ENCODE measurements at places on chromosomes 6 and 20.

DNA sequence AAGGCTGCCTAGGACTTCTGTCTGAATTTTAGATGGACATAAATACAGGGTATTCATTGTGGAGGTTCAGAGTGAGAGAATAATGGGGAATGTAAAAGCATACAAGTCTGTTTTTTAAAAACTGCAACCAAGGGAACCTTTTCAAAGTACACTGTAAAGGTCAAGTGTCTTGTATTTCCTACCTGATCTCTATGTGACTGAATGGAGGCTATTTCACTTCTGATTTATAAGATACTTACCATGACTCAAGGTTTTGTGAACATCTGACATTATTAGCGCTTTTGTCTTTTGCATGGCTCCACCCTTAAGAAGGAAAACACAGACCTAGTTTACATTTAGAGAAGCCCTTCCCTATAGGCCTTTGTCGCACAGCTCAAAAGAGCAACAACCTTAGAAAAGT is 126.5 kb downstream of the ZFAND3 start:
- no peak overlapping the region for H3K4me3 ChIP-seq
- H3K27ac ChIP-seq: no peak overlapping the region
- no peaks in the 10 kb centered on the region for H3K4me1 ChIP-seq
- DNase-seq: no peak
- no peaks in the 10 kb centered on the region for H3K27me3 ChIP-seq
- no peaks in the 10 kb centered on the region for H3K36me3 ChIP-seq

DNA sequence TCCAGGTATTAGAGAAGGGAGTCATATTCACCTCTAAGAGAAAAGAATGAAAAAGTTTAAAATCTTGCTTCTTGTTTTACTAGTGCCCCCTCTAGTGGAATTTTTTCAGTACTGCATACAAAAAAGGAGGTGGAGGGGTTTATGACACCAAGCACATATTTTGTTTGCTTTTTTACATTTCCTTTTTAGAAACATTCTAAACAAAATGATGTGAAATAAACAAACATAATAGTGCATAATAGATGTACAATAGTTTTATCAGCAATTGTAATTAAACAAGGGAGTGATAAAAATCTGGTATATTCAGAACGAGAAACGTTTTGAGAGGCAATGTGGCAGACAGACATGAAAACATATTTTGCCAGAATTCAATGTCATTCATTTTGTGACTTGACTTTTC is 111.0 kb upstream of the TFAP2D start:
- H3K36me3 ChIP-seq: no peaks in the 10 kb centered on the region
- no peak for DNase-seq
- H3K27me3 ChIP-seq: no peaks in the 10 kb centered on the region
- H3K4me3 ChIP-seq: no peak overlapping the region

DNA sequence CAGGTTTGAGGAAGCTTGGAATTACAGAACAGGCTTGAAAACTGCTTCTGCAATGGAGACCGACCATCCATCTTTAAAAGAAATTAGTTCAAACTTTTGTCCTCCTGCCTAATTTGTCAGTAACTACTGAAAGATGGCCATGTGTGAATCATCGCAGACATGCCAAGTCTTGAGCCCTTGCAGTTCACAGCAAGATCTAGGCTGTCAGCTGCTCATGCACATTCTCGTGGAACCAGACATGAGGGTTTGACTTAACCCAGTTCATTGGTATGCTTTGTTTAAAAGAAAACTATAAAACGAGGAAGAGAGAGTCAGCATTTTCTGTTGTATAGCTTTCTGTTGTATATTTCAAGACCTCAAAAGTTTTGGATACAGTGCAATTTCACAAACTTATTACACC is 74.0 kb upstream of the SAMD5 start:
- no peak for DNase-seq
- no peaks in the 10 kb centered on the region for H3K27me3 ChIP-seq
- H3K27ac ChIP-seq: no peak overlapping the region
- H3K4me3 ChIP-seq: no peak overlapping the region
- no peaks in the 10 kb centered on the region for H3K36me3 ChIP-seq

GRCh38 chr6:154974485-154975149 is 20.5 kb upstream of the TIAM2 start:
- no peaks in the 10 kb centered on the region for H3K27me3 ChIP-seq
- no peak for DNase-seq
- H3K27ac ChIP-seq: no peak overlapping the region
- no peaks in the 10 kb centered on the region for H3K36me3 ChIP-seq
- no peak overlapping the region for H3K4me3 ChIP-seq
- no peaks in the 10 kb centered on the region for H3K4me1 ChIP-seq

DNA sequence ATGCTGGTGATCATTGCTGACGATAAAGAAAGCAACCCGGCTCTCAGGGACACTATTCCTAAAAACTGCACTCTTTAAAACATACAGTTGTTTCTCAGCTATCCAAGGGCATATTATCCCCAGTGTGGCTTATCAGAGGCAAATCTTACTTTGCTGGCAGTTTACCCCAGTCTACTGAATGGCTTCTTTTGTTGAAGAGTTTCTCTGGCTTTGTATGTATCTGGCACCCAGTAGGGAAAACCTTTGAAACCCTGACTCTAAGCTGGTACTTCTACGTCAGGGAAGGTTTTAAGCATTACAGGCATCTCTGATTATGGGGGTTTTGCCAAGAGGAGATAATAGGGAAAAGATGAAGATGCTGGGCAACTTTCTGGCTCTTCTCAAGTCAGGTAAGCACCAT is 637.6 kb upstream of the CHD6 start:
- DNase-seq: no peak
- no peaks in the 10 kb centered on the region for H3K36me3 ChIP-seq
- peaks cover 23% of the 10 kb centered on the region for H3K27me3 ChIP-seq
- H3K27ac ChIP-seq: no peak overlapping the region
- H3K4me1 ChIP-seq: no peaks in the 10 kb centered on the region

DNA sequence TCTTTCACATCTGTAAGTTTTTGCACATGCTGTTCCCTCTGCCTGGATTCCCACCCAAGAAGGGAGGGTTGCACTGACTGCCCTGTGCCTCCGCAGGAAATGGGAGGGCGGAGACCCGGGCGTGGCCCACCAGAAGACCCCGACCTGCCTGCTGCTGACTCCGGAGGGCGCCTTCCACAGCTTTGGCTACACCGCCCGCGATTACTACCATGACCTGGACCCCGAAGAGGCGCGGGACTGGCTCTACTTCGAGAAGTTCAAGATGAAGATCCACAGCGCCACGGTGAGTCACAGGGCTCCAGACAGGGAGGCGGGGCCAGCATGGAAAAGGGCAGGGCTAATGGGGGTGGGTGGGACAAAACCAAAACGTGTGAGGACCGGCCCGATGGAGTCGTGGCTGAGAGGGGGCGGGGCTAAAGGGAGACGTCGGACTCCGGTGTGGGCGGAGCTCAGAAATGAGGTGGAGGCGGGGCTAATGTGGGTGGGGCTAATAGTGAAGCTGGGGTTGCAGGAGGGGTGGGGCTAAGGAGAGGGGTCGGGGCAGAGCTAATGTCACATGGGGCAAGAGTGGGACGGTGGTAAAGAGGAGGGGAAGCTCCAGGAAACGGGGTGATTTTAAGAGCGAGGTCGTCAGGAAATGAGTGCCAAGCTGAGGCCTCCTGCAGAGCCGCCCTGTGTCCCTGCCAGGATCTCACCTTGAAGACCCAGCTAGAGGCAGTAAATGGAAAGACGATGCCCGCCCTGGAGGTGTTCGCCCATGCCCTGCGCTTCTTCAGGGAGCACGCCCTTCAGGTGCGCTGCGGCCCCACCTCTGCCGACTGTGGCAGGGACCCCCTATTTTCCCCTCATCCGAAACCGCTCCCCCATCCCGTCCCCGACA is 12.6 kb downstream of the HSPA12B start:
- no peaks in the 10 kb centered on the region for H3K36me3 ChIP-seq
- no peak overlapping the region for H3K4me3 ChIP-seq
- no peaks in the 10 kb centered on the region for H3K4me1 ChIP-seq
- H3K27me3 ChIP-seq: no peaks in the 10 kb centered on the region

DNA sequence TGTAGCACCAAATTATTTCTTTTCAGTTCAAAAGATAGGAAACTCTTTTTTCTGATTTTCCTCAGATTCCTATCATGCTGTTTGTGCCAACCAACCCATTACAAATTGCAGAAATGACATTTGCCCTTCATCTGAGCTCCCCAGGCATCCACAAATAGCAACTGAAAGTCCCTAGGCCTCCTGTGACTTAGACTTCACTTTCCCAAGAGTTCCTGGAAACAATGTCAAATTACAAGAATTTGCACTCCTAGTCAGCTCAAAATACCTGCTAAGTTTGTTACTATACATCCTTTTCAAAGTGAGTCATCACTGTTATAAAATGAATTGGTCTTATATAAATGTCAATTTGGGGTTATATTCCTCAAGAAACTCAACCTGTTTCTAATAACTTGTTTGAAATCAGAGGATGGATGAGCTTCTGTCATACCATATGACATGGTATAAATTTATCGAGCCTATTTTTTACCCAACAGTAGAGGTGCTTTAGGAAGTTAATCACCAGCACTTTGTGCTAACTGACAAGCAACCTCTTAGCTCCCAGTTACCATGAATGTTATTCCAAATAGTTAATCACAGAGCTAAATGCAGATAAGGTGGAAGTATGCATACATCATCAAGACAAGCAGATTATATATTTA is 256.5 kb downstream of the HACE1 start:
- H3K27ac ChIP-seq: no peak overlapping the region
- H3K4me3 ChIP-seq: no peak overlapping the region
- no peaks in the 10 kb centered on the region for H3K36me3 ChIP-seq
- H3K27me3 ChIP-seq: no peaks in the 10 kb centered on the region

GRCh38 chr6:167115054-167115453 is 7.8 kb upstream of the CCR6 start:
- no peak for DNase-seq
- peaks cover 3% of the 10 kb centered on the region for H3K27me3 ChIP-seq
- H3K36me3 ChIP-seq: no peaks in the 10 kb centered on the region

- no peaks in the 10 kb centered on the region for H3K36me3 ChIP-seq
- no peak overlapping the region for H3K27ac ChIP-seq
- no peak for DNase-seq
- no peaks in the 10 kb centered on the region for H3K4me1 ChIP-seq
- no peaks in the 10 kb centered on the region for H3K27me3 ChIP-seq
These were observed 36.7 kb downstream of the CFAP61 start for GRCh38 chr20:20089018-20089417.

- no peaks in the 10 kb centered on the region for H3K4me1 ChIP-seq
- DNase-seq: no peak
- no peak overlapping the region for H3K27ac ChIP-seq
These were observed 868 bp downstream of the MC3R start for GRCh38 chr20:56249244-56249955.

DNA sequence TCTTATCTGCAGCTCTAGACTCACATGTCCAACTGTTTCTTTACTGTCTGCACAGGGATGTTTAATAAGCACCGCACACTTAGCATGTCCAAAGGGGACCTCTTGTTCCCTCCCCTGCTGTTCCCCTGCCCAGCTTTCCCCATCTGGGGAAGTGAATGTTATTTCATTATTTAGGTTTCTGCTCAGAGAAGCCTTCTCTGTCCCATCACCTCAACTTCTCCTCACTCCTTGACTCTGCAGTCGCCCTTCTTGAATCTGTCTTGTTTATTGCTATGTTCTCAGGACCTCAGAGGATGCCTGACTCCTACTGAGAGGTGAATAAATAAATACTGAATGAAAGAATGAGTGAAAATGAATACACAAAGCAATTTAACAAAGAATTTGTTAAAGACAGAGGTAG is 121.0 kb downstream of the SASH1 start:
- no peaks in the 10 kb centered on the region for H3K36me3 ChIP-seq
- peaks cover 13% of the 10 kb centered on the region for H3K27me3 ChIP-seq
- DNase-seq: no peak
- H3K4me3 ChIP-seq: no peak overlapping the region

DNA sequence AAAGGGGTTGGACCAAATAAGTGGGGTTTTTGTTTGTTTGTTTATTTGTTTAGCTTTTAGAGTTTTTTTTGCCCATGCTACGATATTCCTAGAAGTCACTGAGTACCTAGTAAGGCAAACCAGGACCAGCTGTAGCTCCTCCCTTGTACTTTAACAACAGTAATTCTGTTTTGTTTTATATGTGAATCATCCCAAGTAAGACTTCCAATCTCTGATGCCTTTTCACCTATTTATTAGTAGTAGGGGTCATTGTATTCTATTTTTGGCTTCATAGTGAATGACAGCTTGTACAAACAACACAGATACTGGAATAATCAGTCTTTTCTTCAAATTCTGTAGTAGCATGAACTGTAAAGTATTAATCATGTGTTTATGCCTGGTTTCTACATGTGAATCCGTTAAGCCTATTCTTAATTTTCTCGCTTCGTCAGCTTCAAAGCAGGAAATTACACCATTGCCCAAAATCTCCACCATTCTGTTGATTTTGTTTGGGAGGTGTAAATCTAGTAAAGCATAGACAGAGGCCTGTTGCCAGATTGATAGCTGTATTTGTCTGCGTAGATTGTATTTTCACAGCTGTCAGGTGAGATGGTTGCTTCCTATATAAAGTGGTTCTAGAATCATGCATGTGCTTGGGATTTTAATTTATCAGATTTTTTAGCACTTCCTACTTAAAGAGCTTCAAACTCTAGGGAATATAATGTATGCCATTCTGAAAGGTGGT is 151.5 kb upstream of the FLRT3 start:
- H3K4me1 ChIP-seq: no peaks in the 10 kb centered on the region
- H3K36me3 ChIP-seq: no peaks in the 10 kb centered on the region
- H3K4me3 ChIP-seq: no peak overlapping the region
- H3K27ac ChIP-seq: no peak overlapping the region

- H3K27me3 ChIP-seq: no peaks in the 10 kb centered on the region
- peaks cover 39% of the 10 kb centered on the region for H3K4me1 ChIP-seq
- peak overlapping the region; percentile 72 for H3K4me3 ChIP-seq
- no peak for DNase-seq
- peaks cover 14% of the 10 kb centered on the region for H3K36me3 ChIP-seq
- peak overlapping the region; percentile 92 for H3K27ac ChIP-seq
These were observed 989 bp downstream of the SERINC3 start for GRCh38 chr20:44520881-44521280.

GRCh38 chr6:35148167-35148741 is 7.1 kb upstream of the TCP11 start:
- no peaks in the 10 kb centered on the region for H3K36me3 ChIP-seq
- H3K4me3 ChIP-seq: no peak overlapping the region
- no peak overlapping the region for H3K27ac ChIP-seq
- H3K4me1 ChIP-seq: no peaks in the 10 kb centered on the region
- peaks cover 17% of the 10 kb centered on the region for H3K27me3 ChIP-seq
- no peak for DNase-seq

GRCh38 chr6:159045801-159046200 is 1.0 kb upstream of the TAGAP start:
- DNase-seq: peak; percentile 21
- H3K4me3 ChIP-seq: no peak overlapping the region
- peaks cover 21% of the 10 kb centered on the region for H3K36me3 ChIP-seq
- peaks cover 41% of the 10 kb centered on the region for H3K4me1 ChIP-seq
- H3K27me3 ChIP-seq: no peaks in the 10 kb centered on the region
- H3K27ac ChIP-seq: no peak overlapping the region

DNA sequence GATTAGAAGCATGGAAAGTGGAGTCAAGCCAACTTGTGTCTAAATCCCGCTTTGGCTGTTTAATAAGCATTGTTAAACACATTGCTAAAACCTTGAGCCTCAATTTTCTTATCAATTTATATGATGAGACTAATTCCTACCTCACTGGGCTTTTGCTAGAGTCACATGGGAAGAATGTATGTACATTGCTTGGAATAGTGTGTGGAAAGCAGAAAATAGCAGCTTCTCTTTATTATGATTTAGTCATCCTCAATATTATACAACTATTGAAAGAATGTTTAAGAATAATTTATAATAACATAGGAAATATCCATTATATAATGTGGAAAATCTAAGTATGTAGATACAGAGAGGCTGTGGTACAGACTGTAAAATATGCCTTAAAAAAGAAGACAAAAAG is 313.0 kb upstream of the CDYL start:
- no peaks in the 10 kb centered on the region for H3K36me3 ChIP-seq
- H3K27ac ChIP-seq: no peak overlapping the region
- no peak overlapping the region for H3K4me3 ChIP-seq
- no peaks in the 10 kb centered on the region for H3K4me1 ChIP-seq

All from DND-41 (cell line).